ENCODE measurements at places on chromosomes 5 and 9. TPM values are rescaled to one million over a fixed set of nuclear protein-coding genes. Genes with fewer than 3 reads are reported as not detected.

- no peak for DNase-seq
Measured at GRCh38 chr9:124813041-124813440, 36.1 kb downstream of the OLFML2A start.

GRCh38 chr5:34660444-34660843 is 4.3 kb downstream of the RAI14 start:
- DNase-seq, result peak; percentile 33

GRCh38 chr9:91589101-91589553 is 165.5 kb upstream of the NFIL3 start:
- DNase-seq, result no peak

DNA sequence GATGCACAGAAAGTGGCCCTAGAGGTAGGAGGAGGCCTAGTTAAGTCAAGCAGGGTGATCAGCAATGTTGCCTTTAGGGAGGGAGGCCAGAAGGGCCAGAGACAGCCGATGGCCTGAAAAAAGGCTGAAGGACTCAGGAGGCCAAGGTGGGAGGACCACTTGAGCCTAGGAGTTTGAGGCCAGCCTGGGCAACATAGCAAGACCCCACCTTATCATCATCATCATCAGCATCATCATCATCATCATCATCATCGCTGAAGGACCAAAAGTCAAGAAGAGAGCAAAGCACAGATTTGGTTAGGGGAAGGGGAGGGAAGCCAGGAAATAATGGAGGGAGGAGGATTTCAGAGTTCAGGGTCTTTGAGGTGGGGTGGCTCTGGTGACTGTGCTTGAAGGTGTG is 74.3 kb downstream of the RALGPS1 start:
- no peak for DNase-seq

DNA sequence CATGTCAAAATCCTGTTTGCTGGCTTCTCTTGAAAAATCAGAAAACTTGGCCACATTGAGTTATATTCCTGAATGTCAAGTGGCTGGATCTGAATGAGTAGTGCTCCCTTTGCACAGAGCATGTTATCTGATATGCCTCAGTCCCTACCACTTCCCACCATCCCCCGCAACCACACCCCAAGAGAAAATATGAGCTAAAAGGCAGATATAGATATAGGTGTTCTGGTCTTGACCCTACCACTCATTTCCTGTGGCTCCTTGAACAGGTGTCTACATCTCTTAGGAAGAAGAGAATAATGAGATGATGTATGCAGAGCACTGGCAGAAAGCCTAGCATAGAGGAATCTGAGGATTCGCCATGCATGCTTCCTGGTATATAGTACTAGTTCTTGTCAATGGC is 6.6 kb upstream of the CYSTM1 start:
- peak; percentile 67 for DNase-seq

DNA sequence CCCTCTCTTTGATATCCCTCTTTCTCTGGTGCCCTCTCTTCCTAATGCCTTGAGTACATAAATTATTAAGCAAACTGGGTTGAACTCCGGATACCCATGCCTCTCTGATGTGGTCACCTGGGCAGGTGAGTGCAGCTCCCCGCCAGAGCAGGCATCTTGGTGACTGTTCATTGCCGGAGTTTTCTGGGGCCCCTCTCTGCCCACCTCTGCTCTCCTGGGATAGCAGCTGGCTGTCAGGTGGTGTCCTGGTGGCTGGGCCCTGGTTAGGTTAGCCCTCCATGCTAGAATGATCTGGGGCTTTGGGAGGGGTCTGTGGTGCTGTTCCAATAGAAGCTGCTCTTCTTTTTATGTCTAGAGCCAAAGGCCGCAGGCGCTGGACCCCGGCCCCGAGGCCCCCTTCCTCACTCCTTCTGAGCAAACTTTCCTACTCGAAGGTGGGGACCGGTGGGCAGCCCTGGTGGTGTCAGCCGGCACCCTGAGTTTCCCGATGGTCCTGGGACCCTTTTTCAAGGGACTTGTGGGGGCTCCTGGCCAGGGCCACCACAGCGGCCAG is 4.9 kb upstream of the SCGB3A1 start:
- no peak for DNase-seq

- no peak for DNase-seq
Measured at GRCh38 chr5:138965626-138966025, 90.5 kb upstream of the LRRTM2 start.

DNA sequence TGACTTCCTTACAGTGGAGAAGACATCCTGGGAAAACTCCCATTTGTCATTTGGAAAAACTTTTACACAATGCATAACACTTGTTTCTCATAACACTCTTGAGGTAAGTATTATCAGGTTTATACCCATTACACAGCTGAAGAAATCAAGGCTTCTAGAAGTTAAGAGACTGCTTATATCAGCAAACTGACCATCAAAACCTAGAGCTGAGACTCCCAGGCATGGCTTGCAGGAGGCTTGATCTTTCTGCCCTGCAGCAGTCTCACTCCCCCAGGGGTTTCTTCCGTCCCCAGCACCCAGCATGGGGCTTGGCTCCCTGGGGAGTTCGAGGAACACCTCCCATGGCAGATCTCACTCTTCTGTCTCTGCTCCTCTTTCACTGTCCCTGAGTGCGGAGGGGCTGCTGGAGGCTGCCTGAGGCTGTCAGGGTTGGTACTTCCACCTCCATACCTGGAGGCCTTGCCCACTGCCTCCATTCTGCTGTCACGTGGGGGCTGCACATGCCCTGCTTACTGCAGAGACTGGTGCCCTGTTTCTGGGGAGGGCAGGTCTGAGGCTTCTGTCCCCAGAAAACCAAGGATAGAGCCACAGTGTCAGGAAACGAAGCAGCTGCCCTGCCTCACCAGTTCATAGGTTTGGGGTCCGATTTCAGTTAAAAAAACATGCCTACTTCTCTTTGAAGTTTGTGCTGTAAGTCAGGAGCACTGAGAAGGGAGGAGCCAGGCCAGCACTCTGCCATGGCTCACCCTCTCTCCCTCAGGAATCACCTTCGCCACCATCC is 202.5 kb downstream of the PAX5 start:
- DNase-seq, result no peak

DNA sequence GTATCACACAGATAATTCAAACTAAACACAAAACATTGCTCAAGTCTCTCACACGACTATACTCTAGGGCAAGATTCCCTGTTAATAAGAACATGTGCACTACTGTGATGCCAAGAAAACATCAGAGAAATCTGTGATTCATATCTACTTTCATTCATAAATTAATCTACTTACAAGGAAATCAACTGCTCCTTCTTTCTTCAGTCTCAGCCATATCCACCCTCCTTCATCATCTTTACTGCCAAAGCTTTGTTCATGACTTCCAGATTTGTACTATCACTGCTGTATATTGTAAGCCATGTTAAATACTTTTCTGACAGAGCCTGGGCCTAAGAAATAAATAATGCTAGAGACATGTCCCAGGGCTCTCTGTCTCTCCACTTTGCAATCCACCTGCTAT is 35.1 kb downstream of the CTNNAL1 start:
- DNase-seq, result no peak

GRCh38 chr5:35954175-35954574 is 15.8 kb upstream of the CAPSL start:
- no peak for DNase-seq

- no peak for DNase-seq
Measured at GRCh38 chr5:139884144-139884543, 88.5 kb downstream of the PSD2 start.

- no peak for DNase-seq
Measured at GRCh38 chr5:67021031-67021430, 175.6 kb downstream of the CD180 start.

- no peak for DNase-seq
Measured at GRCh38 chr5:61186634-61187033, 24.4 kb upstream of the SMIM15 start.

DNA sequence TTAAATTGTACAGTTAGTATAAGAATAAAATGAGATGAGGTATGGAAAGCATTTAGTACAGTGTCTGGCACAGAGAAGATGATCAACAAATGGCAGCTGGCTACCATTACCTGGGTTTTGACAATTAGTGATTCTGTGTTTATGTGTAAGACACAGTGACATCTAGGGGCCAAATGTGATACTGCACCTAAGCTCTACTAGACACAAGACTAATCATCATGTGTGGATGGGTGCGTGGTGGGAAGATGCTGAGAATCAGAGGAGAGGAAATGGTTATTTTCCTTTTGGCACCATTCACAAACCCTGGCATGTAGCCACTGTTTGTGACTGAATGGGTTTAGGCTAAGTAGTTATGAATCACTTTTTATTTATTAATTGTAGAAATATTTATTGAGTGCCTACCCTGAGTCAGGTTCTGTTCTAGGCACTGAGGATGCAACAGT is 109.8 kb upstream of the TBC1D2 start:
- peak; percentile 52 for DNase-seq

- no peak for DNase-seq
Measured at GRCh38 chr5:154482528-154483449, 4.8 kb upstream of the HAND1 start.

GRCh38 chr9:22040760-22041159 is 31.7 kb upstream of the CDKN2B start:
- peak; percentile 66 for DNase-seq

DNA sequence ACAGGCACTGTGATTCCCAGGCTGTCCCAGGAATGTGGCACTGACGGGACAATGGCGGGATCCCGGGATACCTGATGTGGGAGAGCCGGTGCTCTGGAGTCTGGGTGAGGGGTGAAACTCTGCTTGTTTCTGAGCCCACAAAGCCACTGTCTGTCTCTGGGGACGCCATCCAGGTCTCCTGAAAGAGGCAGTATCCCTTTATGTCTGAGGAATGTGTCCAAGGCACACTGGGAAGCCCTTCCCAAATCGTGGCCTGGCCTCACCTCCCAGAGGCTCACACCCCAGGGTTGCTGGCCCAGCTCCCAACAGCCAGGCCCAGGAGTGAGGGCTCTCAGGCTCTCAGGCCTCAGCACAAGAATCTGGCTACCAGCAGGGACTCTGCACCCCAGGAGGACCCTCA is 27.1 kb downstream of the ORM2 start:
- no peak for DNase-seq

- DNase-seq, result no peak
Measured at GRCh38 chr9:10387282-10387681, 225.5 kb downstream of the PTPRD start.

DNA sequence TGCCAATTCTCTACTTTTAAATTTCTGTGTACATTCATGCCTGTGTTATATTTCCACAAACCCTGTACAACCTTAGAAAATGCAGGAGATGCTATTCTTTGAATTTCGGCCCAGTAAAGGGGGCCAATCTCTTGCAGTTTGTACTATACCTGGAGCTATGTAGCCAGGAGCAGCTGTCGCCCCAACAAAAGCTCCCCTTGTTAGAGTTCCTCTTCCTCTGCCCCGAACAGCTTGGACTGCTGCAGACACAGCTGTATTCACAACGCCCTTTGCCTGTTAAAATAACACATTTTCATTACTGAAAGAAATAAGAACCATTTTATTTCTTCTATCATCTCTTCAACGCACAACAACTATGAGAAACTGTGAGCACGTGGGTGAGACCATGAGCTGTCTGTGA is 99.2 kb downstream of the GPR21 start:
- no peak for DNase-seq

DNA sequence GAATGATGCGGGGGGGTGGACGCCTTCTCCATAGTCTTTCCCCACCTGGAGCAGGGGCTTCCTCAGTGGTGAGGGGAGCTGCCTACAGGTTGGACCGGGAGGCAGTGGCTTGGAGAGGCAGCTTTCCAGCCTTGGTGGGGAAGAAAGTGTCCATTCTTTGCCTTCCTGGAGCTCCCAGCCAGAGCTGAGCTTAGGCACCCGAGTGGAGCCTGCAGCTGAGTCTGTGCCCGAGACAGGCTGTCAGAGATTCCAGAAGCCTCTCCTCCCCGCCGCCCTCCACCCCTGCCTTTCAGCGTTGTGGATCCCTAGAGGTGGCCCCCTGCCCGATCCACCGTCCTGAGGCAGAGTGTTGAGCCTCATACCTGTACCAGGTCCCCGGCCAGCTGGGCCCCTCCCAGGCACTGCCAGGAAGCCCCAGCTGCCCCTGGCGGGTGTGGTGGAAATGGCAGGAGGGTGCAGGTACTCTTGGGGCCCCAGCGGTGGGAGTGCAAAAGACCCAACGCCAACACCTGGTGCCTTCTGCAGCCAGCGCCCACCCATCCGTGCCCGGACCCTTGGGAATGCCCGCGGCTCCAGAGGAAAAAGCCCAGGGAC is 112.0 kb downstream of the RXRA start:
- no peak for DNase-seq

DNA sequence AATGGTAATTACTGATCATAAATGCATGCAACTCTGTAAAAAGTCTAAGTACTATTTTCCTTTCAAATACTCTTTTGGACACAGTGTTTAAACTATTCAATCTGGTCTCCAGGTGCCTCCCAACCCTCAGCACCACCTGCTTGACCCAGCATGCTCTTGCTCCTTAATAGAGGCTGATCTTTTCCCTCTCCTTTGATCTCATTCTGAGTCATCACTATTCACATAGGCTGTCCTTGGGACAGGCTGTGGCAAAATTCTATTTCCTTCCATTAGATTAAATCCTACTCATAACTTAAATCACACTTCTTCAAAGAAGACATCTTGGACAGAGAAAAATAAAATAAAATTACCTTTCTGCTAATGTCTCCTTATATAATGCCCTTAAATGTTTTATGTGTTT is 199.4 kb upstream of the ST8SIA4 start:
- peak; percentile 62 for DNase-seq

DNA sequence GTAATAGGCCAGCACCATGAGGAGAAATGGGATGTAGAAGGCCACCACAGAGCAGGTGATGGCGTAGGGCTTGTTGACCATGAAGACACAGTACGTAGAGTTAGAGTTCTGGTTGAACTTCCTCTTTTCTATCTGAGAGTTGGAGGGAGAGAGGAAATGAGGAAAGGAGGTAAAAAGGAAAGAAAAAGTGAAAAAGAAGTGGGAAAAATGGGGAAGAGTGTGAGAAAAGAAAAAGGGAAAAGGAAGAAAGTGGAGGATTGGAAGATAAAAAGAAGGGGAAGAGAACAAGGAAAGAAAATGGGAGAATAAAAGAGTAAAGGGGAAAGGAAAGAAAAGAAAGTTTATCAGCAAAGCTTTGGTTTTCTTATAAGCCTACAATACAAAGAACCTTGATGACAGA is 126.1 kb downstream of the FBXO38 start:
- no peak for DNase-seq

DNA sequence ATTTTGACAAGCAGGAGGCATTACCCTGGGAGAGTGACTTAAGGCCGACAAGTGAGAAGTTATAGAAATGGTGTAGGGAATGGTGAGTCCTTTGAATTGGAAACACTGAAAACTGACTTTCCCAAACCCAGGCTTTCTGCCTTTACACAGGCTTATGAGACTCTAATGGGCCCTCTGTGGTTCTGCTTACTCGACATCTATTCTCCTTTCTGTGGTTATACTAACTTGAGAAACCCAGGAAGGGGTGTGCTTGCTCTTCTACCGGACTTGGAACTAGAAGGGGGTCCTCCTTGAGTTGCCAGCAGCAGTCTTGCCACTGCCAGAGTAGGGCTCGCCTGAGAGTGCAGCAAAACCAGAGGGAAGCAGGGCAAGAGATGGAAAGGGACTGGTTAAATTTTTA is 63.3 kb downstream of the FYB1 start:
- DNase-seq, result no peak

The PCDHB11 gene
- 0.69 TPM for total RNA-seq

The PCDHGB6 gene
- total RNA-seq, result 1.8 TPM

The IL7R gene
- 7.1 TPM for total RNA-seq

The COL5A1 gene
- 15.4 TPM for total RNA-seq

The GLRA1 gene
- total RNA-seq, result not detected

The PIP5KL1 gene
- 5.1 TPM for total RNA-seq

The GPR151 gene
- total RNA-seq, result not detected

The SREK1 gene
- total RNA-seq, result 43.1 TPM

The C5orf52 gene
- total RNA-seq, result not detected

The SLCO6A1 gene
- not detected for total RNA-seq

Data from PC-3 (cell line).